Panc1 (cell line): ENCODE measurements at places on chromosomes 2 and 18. TPM values are rescaled to one million over a fixed set of nuclear protein-coding genes. Genes with fewer than 3 reads are reported as not detected.

GALNT3 gene
- total RNA-seq, result 0.10 TPM

CELF4 gene
- total RNA-seq, result not detected

DGUOK gene
- total RNA-seq, result 78.5 TPM

MORN2 gene
- total RNA-seq, result 10.1 TPM

NEURL3 gene
- 1.2 TPM for total RNA-seq

CHST10 gene
- total RNA-seq, result 22.0 TPM

DNA sequence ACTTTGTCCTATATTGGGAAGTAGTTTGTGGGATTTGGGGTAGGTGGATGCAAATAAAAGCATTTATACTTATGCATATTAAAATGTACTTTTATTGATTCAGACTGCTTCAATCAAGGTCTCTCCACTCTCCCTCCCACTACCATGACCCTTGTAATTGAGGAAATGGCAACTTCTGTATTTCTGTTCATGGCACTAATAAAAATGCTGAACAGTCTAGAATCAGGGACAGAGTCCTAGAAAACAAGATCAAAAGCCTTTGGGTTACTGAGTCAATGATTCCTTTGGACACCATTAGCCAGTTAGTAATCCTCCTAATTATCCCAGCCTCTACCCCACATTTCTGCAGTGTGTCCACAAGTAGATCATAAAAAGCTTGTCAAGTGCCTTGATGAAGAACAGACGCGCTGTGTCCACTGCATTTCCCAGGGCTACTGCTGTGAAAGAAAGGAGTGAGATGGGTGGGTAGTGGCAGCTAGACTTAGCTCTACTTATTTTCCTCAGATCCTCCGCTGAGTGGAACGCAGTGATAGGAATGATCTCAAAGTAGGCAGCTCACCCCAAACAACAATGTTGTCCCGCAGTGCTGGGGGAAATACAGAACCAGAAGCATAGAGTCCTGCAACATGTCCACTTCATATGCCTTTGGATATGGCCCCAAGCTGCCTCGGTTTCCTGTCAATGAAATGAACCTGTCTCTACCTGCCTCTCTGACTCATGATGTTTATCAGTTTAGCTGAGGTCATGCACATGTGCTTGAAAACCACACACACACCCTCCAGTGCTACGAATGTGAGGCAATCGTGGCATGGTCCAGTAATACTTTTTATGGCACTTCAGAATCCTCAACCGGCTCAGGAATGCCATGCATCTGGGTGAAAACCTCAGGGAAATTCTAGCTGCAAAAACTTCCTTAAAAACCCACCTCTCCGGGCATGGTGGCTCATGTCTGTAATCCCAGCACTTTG, 115.5 kb downstream of the COL6A3 start:
- DNase-seq, result no peak

- no peak for DNase-seq
Observed at GRCh38 chr2:210540900-210541289, 15.5 kb upstream of the CPS1 start.

DNA sequence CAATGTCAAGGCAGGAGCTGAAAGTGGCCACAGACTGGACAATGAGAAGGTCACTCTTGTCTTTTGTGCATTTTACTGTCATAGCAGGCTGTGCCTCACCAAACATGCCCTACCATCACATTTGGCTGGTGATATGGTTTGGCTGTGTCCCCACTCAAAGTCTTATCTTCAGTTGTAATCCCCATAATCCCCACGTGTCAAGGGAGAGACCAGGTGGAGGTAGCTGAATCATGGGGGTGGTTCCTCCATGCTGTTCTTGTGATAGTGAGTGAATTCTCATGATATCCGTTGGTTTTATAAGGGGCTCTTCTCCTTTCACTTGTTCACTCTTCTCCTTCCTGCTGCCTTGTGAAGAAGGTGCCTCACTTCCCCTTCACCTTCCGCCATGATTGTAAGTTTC, 49.6 kb upstream of the STPG4 start:
- no peak for DNase-seq

- DNase-seq, result no peak
Observed at GRCh38 chr2:64649013-64649484, 4.7 kb downstream of the SERTAD2 start.

GRCh38 chr2:15584767-15585469, 6.8 kb upstream of the DDX1 start:
- no peak for DNase-seq

GRCh38 chr18:40866013-40866645, 1088.9 kb upstream of the PIK3C3 start:
- no peak for DNase-seq

DNA sequence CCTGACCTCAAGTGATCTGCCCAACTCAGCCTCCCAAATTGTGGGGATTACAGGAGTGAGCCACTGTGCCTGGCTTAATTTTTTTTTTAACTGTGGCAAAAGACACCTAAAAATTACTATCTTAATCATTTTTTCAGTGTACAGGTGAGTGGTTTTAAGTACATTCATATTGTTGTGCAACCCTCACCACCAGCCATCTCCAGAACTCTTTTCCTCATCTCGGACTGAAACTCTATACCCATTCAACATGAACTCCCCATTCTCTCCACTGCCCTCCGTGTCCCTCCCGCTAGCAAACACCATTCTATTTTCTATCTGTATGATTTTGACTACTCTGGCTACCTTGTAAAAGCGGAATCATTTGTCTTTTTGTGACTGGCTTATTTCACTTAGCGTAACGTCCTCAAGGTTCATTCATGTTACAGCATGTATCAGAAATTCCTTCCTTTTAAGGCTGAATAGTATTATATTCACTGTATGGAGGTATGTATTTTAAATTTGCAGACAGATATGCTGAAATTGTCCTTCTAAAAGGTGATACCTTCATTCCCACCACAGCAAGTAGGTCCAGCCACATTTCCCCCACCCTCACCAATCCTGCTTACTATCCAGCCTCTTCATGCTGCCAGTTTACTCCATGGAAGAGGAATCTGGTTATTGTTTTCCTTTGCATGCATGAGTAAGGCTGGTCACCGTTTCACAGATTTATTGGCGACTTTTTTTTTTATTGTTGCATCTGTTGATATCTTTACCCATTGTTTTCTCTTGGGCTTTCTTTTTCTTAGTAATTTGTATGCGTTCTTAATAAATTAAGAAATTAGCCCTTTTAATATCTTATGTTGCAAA, 40.6 kb upstream of the ANXA4 start:
- DNase-seq, result no peak

DNA sequence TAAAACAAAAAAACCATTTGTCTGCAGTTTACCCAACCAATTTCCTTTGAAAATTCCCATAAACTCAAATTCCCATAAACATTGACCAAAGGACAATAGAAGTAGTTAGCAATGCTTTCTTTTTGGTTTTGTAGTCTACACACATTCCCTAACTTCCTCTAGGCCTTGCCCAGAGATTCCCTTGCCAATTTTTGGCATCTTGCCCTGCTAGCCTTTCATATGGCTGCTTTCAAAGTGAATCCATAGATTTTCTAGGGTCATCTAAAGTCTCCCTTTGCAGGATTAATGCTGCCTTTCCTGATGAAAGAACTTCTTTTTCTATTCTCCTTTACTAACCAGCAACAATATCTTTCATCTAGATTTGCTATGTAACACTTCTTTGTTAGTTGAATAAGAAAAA, 33.4 kb downstream of the THSD7B start:
- DNase-seq, result no peak

DNA sequence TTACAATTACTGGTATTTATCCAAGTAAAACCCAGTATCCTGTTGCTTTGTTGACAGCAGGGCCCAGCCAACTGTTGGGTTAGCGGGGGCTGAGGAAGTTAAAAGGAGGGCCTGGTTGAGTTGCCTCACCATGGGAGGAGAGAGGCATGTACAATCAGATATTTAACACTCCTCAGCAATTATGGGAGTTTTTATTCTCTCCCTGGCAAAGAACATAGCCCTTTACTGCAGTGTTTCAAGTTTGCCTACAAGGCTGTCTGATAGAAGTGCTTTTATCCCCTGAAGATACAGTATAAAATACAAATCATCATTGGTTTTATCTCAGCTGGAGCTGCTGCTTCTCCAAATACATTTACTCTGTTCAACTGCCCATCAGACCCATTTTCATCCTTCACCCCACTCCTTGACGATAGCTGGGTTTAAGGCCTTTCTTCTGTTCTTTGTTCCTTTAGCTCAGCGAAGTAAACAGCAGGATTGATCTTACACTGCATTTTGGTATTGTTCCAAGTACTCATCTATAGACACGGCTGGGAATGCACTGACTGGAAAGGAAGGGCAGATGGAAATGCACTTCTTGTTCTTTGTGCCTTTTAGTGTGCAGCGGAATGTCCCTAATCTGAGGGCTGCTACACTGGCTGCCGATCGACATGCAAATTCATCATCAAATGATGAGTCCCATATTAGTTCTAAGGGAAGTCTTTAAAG, 402.5 kb upstream of the SPRED2 start:
- DNase-seq, result no peak

DNA sequence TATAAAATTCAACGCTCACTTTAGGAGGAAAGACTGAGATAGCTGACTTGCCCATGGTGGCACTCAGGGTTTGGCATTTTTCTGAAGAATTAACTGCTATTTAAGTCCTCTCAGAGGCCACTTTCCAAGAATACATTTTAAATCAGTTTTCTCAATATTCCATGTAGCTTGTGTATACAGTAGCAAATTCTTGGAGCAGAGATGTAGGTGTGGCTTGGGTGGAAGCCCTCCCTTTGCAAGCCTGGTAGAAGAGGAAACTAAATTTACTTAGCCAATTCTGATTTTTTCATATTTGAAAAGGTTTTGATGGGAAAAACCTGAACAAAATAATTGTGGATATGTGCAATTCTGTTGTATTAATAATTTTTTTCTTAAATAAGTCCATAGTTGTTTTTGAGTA, 14.0 kb upstream of the ITGAV start:
- no peak for DNase-seq

GRCh38 chr2:188853307-188853706, 120.9 kb upstream of the COL3A1 start:
- DNase-seq, result no peak

- DNase-seq, result no peak
Observed at GRCh38 chr18:78649421-78649820, 330.2 kb upstream of the SALL3 start.

- DNase-seq, result no peak
Observed at GRCh38 chr2:241901500-241902351, 32.2 kb downstream of the RTP5 start.

GRCh38 chr2:230692760-230693159, 19.9 kb upstream of the CAB39 start:
- DNase-seq, result no peak

GRCh38 chr2:74530239-74531187, 780 bp downstream of the HTRA2 start:
- no peak for DNase-seq
